ENCODE measurements at places on chromosomes 3 and 15.

- ATAC-seq: no peak
Observed at GRCh38 chr15:33099739-33100138, 94.8 kb downstream of the FMN1 start.

GRCh38 chr3:53525765-53526703, 31.6 kb downstream of the CACNA1D start:
- no peak for ATAC-seq

DNA sequence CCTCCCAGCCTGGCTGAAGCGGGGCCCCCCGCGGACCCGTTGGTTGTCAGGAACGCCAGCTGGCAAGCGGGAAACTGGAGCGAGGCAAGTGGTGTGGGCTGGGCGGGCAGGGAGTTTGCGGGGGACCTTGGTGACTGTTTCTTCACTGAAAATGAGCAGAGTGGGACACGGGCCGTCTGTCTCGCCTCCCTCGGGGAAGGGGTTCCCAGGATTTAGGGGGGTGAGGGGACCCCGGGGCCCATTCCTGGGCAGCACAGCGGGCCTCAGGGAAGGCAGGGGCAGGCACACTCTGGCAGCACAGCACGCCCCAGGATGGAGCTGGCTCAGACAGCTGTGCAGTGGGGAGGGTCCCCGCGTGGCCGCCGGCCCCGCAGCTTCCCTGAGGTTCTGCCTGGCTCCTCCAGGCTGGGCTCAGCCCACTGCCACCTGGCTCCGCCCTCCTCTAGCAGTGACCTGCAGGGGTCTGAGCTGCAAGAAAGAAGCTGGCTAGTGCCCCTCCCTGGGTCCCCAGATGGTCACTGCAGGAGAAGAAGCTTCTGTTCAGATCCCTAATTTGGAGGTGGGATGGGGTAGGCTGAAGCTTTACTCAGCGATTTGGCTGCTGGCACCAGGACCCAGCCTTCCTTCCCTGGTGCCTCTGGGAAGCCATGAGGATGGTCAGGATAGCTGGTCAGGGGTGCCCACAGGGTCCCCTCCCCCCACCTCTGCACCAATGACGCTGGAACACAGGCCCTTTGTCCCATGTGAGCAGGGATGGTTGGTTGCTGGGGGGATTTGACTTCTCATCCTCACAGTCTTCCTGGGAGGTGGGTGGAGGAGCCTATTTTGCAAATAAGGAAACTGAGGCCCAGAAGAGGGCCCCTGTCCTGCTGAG, 90.4 kb downstream of the TBC1D2B start:
- ATAC-seq: no peak

- ATAC-seq: no peak
Observed at GRCh38 chr3:149152420-149152819, 23.0 kb downstream of the HPS3 start.

DNA sequence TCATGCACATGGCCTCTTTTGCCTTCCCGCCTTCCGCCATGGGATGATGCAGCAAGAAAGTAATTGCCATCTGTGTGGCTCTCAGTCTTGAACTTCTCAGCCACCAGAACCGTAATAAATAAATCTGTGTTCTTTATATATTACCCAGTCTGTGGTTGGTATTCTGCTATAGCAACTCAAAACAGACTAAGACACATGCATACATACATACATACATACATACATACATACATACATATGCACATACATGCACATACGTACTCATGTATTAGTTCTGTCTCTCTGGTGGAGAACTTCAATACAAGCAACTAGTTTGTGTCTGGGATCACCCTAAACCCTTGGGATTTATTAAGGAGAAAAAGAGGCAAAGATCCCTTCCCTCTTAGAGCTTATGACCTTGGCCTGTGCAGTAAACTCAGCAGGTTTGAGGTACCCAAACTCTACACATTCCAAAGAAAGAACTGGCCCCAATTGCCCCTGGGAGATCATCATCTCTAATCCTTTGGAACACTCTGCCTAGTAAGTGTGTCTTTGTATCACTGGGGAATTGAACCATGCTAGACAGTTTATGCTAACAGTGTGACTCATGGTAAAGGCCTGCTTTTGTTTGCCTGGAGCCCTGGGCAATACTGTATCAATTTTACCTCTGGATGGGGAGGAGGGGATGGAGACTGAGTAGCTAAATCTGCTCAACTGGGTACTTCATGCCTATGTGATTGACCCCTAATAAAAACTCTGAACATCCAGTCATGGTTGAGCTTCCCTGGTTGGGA, 115.6 kb upstream of the LMCD1 start:
- no peak for ATAC-seq

- ATAC-seq: no peak
Observed at GRCh38 chr15:99102332-99103235, 2.3 kb upstream of the SYNM start.

DNA sequence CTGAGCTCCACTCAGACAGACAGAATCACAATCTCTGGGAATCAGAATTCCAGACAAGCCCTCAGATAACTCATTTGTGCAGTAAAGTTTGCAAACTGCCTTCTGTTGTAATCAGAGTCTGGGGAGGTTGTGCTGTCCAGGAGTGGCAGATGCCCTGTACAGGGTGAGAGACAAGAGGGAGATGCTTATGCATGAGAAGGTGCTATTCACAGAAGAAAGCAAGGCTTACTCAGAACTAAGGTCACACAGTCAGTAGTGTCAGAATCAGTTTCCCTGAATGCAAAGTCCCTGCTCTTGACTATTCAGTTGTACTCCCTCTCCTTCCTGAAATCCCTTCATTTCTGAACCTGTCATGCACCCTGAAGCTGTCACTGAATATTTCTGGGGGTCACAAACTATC, 43.7 kb downstream of the SRPRB start:
- no peak for ATAC-seq

DNA sequence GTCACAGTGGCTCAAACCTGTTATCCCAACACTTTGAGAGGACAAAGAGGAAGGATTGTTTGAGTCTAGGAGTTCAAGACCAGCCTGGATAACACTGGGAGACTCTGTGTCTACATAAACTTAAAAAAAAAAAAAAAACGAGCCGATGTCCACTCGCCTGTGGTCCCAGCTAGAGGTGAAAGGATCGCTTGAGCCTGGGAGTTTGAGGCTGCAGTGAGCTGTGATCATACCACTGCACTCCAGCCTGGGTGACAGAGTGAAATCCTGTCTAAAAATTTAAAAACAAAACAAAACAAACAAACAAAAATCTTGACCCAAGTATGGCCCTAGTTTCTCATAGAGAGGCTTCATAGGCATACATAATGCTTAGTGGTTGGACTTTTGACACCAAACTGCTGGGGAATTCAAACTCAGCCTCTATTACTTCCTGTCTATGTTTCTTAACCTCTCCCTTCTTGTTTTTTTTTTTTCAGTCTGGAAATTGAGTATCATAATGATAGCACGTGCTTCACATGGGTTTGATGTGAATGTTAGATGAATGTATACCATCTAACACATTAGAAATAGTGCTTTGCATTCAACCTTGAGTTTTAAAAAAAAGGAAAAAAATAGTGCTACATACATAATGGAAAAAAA, 46.4 kb upstream of the CAPN7 start:
- ATAC-seq: no peak

- peak; percentile 47 for ATAC-seq
Observed at GRCh38 chr3:61417352-61417751, 144.0 kb upstream of the PTPRG start.

DNA sequence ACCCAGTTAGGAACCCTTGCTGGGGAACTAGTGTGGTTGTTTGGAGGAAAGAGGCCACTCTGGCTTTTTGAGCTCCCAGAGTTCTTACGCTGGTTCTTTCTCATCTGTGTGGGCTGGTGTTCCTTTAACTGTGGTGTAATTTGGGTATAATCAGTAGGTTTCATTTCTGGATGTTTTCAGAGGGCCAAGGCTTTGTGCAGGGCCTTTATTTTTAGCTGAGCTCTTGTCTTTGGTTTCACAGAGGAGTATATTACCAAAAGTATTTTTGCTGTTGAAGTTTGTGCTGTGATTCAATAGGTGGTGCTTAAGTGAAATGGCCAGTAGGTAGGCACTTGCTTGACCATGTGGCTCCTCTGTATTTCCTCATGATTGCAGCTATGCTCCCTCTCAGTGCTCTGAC, 357.9 kb downstream of the KCNH8 start:
- ATAC-seq: no peak

GRCh38 chr3:172616031-172616461, 92.8 kb upstream of the TNFSF10 start:
- peak; percentile 25 for ATAC-seq

DNA sequence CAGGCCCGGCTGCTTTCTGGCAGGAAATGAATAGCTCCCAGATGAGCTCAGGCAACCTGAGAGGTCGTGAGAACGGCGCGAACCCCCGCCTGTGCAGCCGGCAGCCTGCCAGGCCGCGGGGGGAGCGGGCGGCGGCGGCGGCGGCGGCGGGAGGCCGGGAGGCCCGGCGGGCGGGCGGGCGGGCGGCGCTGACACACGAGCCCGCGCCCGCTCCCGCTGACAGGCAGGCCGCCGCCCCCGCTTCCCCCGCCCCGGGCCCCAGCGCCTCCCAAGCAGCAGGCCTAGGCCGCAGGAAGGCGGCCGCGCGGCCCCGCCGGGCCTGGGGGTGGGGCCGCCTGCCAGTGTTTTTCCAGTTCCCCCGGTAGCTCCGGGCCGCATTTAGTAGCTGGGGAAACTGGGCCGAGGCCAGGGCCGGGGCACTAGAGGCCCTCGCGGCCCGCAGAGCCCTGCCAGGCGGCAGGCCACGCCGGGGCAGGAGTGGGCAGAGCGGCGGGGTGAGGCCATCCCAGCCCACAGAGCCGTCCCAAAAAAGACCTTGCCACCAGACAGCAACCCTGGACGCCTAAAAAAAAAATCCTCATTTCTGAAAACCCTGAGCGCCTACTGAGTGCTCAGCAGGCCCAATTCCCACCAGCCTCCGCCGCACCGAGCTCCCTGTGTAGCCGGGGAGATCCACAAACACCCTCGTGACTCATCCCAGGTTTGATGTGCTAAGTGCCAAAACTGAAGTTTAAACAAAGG, 5.6 kb downstream of the HES1 start:
- peak; percentile 37 for ATAC-seq

DNA sequence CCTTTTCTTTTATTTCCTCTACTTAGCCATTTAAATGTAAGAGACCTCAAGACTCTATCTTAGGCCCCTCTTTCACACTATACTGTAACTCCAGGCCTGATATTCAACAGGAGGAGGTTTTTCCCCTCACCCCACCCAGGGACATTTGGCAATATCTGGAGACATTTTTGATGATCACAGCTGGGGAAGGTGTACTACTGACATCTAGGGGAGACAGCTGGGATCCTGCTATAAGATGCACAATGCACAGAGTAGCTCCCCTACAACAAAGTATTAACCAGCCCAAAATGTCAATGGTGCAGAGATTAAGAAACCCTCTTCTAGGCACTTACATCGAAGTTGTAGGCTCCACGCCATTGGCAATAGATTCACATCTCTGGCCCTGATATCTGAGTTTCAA, 517.5 kb upstream of the UBE2E2 start:
- ATAC-seq: peak; percentile 63

GRCh38 chr3:135106445-135106844, 311.4 kb downstream of the EPHB1 start:
- peak; percentile 71 for ATAC-seq

GRCh38 chr3:128395500-128396162, 71.1 kb downstream of the DNAJB8 start:
- peak; percentile 67 for ATAC-seq

GRCh38 chr15:39823634-39824033, 41.0 kb upstream of the FSIP1 start:
- ATAC-seq: no peak

- no peak for ATAC-seq
Observed at GRCh38 chr3:127457094-127457475, 133.4 kb downstream of the TPRA1 start.
